GM12878 (cell line): ENCODE measurements at places on chromosomes 5 and 9. TPM values are rescaled to one million over a fixed set of nuclear protein-coding genes. Genes with fewer than 3 reads are reported as not detected.

Gene MEIKIN
- total RNA-seq = not detected in 2 replicates

Gene PPP2R2B
- not detected in 2 replicates for total RNA-seq

DNA sequence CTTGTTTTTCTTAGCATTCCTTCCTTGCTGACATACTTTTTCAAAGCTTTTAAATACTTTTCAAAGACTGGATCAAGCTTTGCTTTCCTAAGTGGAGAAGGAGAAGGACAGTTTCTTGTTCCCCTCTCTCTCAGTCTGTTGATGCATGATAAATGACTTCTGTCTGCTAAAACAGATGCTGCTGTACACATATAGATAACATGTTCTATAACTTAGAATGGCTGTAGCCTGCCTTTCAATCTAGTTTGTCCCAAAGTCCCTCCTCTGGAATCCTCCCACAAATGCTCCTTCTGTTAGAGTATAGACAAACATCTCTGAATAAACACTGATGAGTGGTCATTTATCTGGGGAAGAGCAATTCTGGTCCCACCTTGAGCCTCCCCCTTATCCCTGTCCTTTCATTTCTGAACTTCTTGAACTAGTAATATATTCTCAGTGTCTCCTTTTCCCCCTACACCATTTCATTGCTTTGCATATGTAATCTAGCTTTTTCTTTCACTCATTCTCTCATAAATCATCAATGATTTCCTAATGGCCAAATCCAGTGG lies 5.4 kb upstream of the HEMGN start:
- no peak for DNase-seq

- no peak for DNase-seq
These were observed 93.4 kb downstream of the PDE6A start for GRCh38 chr5:149851211-149851610.

Gene PLAA
- 32.7 and 35.3 TPM in 2 replicates for total RNA-seq

Gene ZCCHC7
- total RNA-seq = 45.8 and 49.9 TPM in 2 replicates

DNA sequence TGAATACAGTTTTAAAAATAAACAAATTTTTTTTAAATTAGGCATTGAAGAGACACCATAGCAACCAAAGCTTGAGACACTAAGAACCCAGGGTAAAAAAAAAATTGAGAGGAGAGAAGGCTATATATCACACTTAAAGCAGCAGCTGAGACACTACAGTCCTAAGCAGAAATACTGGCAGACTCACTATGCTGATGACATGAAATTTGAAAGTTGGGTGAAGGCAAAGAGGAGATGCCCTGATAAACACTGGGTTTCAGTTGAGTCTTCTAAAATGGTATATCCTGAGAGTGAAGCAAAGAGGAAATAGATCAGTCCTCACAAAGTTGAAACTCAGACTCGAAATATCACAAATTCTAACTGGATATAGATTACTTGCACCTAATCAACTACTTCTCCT lies 419.9 kb upstream of the CDH9 start:
- no peak for DNase-seq

DNA sequence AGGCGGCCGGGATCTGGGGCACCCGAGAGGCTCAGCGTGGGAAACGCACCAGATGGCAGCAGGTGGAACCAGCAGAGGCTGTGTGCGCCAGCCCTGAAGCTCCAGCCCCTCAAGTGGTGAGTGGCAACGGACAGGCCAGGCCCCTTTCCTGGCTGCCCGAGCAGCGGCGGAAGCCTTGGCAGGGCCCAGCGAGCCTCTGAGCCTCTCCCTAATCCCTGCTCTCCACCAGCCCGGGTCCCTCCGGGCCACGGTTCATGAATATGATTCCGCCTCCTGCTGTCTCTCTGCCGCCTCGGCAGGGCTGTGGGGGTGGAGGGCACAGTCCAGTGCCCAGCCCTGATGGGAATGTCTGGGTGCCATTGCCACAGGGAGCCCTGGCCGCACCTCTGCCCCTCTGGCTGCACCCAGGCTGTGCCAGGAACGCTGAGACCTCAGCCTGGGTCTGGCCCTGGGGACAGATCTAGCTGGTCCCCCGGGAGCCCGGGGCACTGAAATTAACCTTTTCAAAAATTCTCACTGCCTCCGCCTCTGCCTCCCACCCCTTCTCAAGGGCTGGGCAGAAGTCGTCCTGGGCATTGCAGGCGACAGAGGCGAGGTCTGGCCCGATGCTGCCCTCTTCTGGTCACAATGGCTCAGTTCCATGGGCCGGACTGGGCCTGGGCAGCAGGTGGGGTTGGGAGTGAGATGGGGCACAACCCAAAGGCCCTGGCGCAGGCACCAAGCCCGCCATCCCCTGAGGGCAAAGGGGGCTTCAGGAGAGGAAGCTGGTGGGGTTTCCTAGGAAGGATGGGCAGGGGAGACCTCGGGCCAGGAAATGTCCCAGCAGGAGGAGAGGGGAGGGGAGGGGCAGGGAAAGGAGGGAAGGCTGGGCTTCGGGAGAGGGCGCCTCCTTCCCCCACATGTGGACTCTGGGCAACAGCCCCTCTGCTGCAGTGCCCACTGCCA lies 20.3 kb downstream of the CCDC187 start:
- DNase-seq = peak; percentile 45

Gene THBS4
- 1.0 and 1.1 TPM in 2 replicates for total RNA-seq

Gene COL15A1
- total RNA-seq = 0.21 and 0.28 TPM in 2 replicates

DNA sequence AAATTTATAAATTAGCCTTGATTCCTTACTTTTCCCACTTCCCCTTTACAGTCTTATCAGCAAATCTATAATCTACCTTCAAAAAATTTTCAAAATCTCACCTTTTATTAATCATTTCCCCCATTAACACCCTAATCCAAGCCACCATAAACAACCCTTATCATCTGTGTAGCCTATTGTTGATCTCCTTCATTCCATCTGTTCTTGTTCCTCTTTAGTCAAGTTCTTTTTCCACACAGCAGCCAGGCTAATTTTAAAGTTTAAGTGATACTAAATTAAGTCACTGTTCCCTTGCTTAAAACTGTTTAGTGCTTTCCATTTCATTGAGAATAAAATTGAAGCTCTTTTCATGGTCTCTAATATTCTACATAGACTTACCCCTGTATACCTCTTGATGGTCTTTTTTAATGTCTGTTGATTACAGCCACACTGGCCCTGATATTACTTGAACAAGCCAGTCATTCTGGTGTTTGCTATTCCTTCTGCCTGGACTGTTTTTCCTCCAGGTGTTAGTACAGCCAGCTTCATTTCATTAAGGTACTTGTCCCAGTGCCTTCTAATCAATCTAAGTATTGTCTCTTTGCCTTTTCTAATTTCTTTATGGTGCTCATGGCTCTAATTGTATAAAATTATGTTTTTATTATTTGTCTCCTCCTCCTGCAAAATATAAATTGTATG lies 31.1 kb downstream of the GPR151 start:
- no peak for DNase-seq
